SJSA1 (cell line): ENCODE measurements at places on chromosomes 1 and 21.

DNA sequence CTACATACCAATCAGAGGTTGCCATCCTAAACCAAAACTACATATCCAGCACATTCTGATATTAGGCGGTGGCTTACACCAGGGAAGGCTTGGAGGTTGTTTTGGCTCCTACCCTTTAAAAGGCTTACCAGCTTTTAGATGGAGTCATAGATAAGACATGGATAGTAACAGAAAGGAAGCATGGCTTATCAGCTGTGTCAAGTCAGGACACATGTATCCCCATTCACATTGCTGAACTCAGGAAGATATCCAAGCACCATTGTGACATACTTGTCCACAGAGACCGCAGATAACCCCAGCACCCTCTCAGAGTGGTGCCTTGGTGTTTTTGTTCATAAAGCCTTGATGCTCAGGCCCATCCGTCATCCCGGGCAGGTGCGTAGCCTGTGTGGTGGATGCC, 39.7 kb downstream of the ADARB1 start:
- DNase-seq: no peak

DNA sequence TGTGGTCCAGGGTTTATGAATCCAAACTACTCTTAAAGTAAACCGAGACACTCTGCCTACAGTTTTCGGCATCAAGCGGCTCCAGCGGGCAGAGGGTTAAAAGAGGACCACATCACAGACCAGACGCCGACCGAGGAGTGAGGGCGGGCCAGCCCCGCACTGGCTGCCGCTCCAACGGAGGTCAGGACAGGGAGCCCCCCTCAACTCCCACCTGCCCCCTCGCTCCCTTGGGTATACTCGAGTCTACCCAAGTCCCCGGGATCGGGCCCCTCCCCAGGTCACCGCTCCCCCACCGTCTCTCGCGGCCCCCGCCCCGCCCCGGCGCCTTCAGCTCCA, 312 bp downstream of the ARNT start:
- DNase-seq: peak; percentile 44

DNA sequence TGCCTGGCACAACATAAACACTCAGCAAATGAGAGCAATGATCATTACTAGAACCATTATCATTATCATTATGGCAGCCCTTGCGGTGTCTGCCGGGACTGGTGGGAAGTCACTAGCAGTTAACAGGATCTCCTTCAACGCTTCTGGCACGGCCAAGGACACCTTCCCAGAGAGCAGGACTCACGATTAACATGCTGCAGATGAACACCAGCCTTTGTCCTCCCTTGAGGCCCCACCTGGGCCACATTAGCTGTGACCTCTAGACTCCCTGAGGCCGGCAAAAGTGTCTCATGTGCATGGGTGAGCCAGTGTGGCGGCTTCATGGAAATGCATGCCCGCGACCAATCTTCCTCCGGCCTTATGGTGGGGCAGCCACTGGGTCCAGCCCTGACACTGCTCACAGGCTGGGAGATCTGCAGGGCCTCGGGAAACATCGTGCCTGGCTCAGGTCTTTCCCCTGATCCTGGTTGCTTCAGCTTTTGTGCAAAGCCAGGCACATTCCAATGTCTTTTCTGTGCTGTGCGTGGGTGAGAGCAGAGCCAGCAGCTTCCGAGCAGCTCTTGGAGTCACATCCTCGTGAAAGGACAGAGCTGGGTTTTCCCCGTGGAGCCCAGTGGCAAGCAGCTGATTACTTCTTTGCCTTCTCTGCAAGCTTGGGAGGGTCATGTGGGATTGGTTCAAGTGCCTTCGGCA, 107.3 kb downstream of the HMGB4 start:
- DNase-seq: no peak

- DNase-seq: peak; percentile 60
Observed at GRCh38 chr1:230186003-230186863, 119.2 kb downstream of the GALNT2 start.

- no peak for DNase-seq
Observed at GRCh38 chr1:14970799-14971141, 182.8 kb upstream of the TMEM51 start.

GRCh38 chr21:37402251-37402867, 35.8 kb downstream of the DYRK1A start:
- DNase-seq: no peak
